ENCODE measurements at places on chromosomes 1 and 21.
A peak's percentile ranks its signal among the peaks of the same experiment; 100 is the strongest.

DNA sequence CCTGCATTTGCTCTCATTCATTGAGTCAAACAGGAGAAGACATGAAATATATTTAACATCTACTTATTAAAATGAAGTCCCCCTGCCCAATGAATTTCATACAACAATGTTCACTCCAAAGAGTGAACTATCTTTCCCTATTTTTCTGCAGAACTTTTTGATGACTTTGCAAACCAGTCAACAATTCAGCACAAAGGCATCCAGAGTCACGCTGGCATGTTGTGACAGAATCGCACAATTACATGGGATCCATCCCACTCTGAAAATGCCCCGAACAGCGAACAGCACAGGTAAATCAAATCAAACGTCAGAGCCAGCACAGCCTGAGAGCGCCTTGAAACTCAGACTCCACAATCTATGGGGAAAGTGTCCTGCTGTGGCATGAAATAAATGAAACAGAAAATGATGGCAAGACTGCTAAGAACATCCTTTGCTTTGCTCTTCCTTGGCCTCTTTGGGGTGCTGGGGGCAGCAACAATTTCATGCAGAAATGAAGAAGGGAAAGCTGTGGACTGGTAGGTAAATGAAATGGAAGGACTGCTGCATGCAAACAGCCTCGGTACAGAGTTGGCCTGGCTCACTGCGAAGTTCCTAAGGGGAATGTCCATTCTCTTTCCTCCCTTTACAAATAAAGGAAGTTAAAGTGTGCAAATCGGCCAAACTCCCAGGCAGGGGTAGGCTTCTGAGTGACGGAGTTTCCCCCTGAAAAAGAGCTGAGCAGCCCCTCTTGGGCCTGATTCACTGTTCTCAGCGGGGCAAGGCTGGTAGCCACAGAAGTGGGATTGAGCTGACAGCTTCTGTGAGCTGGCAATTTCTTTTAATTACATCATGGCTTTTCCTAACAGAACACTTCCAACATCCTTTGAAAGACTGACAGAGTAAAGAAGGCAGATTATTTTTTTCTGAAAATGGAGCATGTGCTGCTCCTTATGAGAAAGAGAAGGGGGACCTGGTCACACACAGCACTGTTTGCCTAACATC lies at the start of gene DNASE2B:
Gene DNASE2B, plus strand, starts transcription at position 310 of the 981 bp plus-strand sequence. Its CDS starts 81 bp downstream, at position 391.
- DNase-seq: no peak

- no peak for DNase-seq
Measured at GRCh38 chr1:4331767-4332163, 322.6 kb upstream of the AJAP1 start.

- DNase-seq: no peak
Measured at GRCh38 chr1:197355248-197355995, 87.4 kb downstream of the CRB1 start.

GRCh38 chr1:65668368-65668767 lies 124.3 kb upstream of the PDE4B start:
- no peak for DNase-seq

- DNase-seq: peak; percentile 9
Measured at GRCh38 chr1:82225421-82226185, 424.9 kb downstream of the ADGRL2 start.

- DNase-seq: no peak
Measured at GRCh38 chr21:45509566-45510465, 32.4 kb downstream of the SLC19A1 start.

GRCh38 chr1:84083307-84083706 lies 60.8 kb upstream of the PRKACB start:
- no peak for DNase-seq

- no peak for DNase-seq
Measured at GRCh38 chr1:222031318-222031717, 289.4 kb upstream of the DUSP10 start.

DNA sequence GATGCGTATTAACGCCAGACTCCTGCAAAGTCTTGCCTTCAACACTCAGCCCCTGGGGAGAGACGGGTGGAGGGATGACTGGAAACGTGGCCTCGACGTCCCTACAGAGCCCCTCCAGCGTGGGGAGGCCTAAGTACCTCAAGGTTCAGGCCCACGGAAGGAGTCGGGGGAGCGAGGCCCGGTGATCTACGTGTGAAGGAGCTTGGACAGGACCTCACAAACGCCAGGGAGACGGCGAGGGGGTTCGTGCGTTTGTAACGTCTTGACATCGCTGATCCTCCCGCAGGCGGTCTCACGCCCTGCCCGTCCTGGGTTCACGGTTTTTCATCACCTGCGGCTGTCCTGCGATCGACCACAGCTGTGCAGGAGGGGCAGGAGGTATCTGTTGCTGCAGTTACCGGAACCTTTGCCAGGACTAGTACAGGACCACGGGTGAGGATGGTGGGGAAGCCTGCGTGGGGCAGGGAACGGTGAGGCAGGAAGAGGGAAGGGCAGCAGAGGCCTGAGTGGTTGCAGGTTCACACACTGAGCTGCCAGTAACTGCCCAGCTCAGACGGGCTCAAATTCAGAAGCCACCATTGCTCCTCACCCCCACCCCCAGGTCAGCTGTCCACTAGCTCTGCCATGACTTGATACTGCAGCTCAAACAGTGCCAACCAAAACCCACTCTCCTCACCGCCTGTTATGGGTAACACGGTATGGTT lies 889 bp upstream of the CCNL2 start:
- peak; percentile 26 for DNase-seq

- DNase-seq: peak; percentile 56
Measured at GRCh38 chr21:43644609-43645008, 14.7 kb downstream of the HSF2BP start.

GRCh38 chr1:97332716-97333115 lies 588.1 kb downstream of the DPYD start:
- peak; percentile 47 for DNase-seq

DNA sequence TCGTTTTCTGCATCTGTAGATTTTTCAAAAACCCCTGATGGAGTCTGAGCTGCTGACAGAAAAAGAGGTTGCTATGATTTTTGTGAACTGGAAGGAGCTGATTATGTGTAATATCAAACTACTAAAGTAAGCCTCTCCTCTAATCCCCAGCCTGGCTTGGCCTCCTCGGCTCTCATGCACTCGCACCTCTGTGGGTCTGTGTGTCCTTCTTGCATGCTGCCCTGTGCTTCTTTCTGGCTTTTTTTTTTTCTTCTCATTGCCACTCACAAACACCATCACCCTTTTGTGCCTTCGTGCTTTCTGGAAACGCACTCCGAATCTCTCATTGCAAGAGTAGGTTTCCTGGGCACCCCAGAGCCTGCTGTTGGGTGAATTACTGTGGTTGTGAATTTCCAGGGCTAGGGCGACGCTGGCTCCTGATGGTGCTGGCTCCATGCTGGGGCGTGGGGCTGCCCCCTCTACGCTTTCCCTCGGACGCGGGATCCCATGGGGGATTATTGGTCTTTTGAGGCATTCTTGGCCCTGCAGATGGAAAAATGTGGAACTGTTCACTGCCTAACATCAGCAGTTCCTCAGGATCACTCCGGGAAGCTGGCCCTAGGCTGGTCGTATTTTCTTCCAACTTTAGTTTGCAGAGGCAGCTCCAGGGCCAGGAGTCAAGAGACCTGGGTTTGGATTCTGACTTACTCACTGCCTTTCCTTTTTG lies 56.8 kb downstream of the ATP5PO start:
- no peak for DNase-seq

DNA sequence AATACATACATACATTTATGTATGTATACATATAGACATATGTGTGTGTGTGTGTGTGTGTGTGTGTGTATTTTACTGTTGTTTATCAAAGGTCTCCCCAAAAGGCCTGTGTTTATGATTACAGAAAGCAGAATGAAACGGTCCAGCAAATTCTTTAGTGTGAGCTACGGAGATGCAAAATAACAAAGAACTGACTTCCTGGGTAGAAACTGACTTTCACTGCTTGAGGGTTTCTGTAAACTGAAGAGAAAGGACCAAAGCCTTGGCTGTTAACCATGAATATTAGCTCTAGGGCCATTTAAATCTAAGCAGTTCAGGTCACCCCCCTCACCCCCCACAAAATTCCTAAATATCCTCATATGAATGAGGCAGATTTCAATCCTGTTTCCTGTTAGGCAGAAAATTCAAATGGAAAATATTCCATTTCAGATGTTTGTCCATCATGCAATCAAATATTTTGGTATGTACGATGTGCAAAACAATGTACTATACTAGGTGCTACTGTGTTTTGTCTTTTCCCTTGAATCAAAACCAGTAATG lies 213.2 kb downstream of the TGFB2 start:
- DNase-seq: no peak

GRCh38 chr1:53934170-53934765 lies 11.2 kb downstream of the IFT25 start:
- no peak for DNase-seq

- DNase-seq: no peak
Measured at GRCh38 chr1:43545695-43546387, 15.2 kb downstream of the PTPRF start.
